ENCODE measurements at places on chromosomes 3 and 15.

GRCh38 chr3:52843108-52843865 lies 8.5 kb upstream of the MUSTN1 start:
- no peak for DNase-seq

DNA sequence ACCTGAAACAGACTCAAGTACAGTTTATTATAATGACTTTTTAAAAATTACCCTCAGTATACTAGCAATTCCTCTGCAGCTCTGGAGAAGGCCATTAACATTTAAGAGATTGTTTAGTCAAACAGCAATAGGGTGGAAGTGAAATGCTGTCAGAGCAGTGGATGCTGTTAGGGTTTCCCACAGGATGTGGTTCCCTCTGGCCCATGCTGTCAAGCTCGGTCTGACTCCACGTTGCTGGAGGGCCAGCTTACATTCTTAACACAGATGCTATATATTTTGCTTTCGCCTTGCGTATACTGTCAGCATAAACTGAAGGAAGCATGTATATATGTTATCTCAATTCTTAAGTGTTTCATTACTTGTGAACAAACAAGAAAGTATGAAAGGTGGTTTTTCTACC lies 231.1 kb upstream of the COL8A1 start:
- DNase-seq: no peak

DNA sequence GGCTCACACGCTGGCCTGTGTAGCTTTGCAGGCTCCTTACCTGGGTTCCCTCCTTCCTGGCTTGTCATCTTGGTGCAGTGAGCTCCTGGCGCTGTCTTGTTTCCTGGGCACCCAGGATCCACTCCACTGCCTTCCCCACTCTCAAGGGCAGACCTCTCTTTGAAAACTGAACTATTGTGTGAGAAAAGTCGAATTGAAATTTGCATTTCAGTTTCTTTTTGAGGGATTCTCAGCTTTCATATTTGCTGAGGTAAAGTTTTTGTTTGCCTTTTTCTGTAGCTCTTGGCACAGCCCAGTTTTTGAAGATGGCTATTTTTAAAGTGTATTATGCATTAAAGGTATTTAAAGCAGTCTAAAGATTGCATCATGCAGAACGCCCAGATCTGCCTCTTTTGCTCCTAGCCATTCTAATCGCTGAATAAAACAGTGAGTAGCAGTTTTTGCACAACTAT lies 70.1 kb downstream of the CCK start:
- no peak for DNase-seq

- DNase-seq: no peak
Observed at GRCh38 chr3:195441051-195441450, 1.8 kb downstream of the ACAP2 start.

DNA sequence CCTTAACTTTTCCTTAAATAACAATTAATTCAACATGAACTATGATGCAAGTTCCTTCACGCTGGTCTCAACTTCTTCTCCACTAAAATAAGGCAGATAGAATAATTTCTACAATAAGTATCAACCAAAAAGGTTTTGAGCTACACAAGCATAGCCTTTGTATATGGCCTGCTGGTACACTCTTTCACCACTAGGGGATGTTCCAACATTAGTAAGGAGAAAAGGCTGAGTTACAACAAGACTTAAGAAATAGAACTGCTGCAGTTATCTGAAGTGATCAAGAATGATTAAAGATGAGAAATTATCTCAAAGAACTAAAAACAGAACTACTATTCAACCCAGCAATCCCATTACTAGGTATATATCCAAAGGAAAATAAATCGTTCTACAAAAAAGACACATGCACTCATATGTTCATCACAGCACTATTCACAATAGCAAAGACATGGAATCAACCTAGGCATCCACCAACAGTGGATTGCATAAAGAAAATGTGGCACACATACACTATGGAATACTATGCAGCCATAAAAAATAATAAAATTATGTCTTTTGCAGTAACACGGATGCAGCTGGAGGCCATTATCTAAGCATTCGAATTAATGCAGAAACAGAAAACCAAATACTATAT lies 14.4 kb downstream of the ATP13A3 start:
- peak; percentile 56 for DNase-seq

GRCh38 chr3:40379674-40380306 lies 7.2 kb upstream of the ENTPD3 start:
- no peak for DNase-seq

GRCh38 chr3:45152307-45152706 lies 6.1 kb upstream of the CDCP1 start:
- no peak for DNase-seq

DNA sequence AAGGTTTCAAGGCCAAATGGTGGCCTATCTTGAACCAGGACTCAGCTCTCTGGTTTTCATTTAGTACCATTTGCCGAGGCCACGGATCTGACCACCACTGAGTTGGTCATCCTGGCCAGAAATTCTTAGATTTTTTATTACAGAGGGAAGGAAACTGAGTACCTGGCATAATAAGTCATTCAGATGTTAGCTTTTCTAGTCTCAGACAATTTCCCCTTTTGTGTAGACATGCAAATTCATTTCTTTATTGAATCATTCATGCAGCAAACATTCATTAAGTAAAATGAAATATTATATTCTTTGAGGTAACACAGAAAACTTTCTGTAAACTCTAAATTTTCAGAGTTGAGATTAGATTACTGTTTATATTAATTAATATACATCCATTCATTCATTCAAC lies 223.7 kb downstream of the PDCD6IP start:
- DNase-seq: no peak

GRCh38 chr3:55718074-55718473 lies 231.0 kb upstream of the WNT5A start:
- no peak for DNase-seq

- peak; percentile 10 for DNase-seq
Observed at GRCh38 chr15:73127302-73127936, 75.2 kb downstream of the NEO1 start.

GRCh38 chr15:47742742-47743141 lies 25.4 kb downstream of the SEMA6D start:
- DNase-seq: no peak

DNA sequence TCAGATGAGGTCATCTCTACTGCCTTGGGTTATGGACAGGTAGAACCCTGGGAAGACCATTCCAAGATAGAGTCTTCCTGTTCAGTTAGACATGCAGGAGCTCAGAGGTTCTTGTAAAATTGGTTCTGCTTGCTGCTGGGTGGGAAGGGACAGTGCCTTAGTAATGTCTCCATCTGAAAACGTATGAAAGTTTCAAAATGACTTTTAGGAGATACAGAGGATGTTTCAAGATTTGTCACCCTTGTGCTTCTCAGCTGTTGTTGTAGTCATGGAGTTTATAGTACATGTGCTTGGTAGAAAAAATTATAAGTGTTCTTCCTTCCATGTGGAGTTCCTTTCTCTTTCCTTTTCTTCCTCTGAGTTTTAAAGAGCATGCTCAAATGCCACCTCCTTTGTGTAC lies 885.2 kb upstream of the CFAP20DC start:
- no peak for DNase-seq

DNA sequence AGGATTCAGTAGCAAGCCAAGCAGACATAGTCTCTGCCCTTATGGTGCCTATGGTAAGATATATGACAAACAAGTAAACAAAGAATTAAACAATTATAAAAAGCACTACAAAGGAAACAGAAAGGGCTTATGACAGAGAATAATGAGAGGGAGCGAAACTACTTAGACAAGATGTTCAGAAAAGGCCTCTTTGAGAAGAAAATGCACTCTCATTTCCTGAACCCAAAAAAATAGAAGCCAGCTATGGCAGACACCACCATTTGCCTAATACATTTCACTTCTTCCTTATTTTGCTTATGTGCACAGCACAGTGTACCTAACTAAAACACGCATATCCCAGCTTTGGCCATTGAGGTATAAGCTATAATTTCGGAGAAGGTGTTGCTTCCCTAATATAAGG lies 465.5 kb upstream of the PPP2R3A start:
- DNase-seq: no peak

DNA sequence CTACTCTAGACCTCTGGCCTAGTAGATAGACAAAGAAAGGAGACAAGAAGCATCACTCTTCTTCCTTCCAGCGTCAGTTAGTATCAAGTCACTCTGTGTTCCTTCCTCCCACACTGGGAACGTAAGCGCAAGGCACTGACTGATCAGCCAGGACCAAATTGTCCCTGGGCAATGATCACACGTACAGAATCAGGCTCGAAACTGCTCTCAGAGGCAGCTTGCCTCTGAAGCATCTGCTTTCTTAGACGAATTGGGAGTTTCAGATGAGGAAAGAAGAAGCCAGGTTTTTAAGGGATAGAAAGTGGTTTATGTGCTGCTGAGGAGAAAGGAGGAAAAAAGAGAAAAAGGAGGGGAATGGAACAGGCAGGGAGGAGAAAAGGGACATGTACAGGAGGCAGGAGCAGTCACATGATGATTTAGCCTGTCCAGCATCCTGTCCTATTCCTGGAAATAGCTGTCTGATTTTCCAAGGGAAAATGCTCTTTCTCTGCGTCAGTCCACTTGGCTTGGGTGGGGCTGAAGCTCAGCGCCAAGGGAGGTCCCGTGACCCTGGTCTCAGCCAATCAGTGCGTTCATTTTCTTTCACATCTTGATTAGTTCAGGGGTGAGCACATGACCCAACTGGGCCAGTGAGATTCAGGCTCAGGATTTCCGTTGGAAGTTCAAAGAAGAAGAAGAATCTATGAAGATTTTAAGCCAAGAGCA lies 102.0 kb upstream of the PRICKLE2 start:
- no peak for DNase-seq

- no peak for DNase-seq
Observed at GRCh38 chr3:178522200-178523052, 13.8 kb upstream of the KCNMB2 start.

DNA sequence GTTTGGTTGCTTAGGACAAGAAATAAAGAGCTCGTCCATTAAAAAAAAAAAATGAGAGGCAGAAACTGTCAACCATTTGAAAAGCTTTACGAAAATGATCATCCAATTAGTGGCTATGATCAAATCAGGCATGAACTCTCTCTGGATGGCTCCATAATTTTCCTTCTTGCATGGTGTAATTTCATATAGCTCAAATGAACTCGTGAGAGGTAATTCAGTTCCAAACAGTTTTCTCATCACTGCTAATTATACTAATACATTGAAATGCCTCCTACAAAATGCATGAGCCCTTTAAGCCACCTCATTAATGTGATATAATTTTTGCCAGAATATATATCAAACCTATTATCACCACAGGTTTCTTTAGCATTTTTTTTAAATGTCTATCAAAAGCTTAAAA lies 239.5 kb upstream of the MEIS2 start:
- DNase-seq: no peak

- peak; percentile 52 for DNase-seq
Observed at GRCh38 chr15:40906991-40907802, 12.9 kb downstream of the VPS18 start.

GRCh38 chr3:38171622-38172021 lies 6.3 kb downstream of the OXSR1 start:
- no peak for DNase-seq

DNA sequence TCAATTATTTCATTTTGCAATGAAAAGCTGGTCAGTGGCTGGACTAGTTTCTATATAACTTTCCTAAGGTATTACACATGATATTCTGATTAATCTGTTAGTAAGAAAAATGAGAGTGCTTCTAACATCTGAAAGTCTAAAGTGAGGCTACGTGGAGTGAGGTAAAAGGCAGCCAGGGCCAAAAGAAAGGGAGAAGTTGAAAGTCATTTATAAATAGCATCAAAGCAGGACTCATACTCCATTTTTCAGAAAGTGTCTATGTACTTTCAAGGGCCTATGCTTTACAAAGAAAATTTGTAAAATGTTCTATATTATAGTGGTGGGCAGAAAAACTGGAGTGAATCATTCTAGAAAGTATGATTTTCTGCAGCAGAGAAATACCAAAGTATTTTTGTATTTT lies 80.0 kb downstream of the CSNK1G1 start:
- DNase-seq: no peak

DNA sequence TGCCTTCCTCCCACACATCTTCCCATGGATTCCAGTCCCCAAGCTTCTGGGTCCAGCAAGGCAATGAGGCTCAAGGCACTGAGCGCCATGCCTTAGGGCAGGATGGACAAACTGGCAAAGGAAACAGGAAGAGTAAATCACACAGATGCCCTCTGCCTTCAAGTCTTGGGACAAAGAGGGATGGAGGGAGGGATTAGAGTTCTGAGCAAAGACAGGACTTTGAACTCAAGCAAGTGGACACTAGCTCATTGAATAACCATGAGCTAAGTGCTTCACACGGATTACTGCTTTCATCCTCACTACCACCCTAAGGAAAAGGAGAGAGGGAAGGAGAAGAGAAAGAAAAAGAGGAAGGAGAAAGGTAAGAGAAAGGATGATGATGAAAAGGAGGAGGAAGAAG lies 7.6 kb upstream of the THBS1 start:
- no peak for DNase-seq

GRCh38 chr3:188687389-188687788 lies 484.4 kb upstream of the TPRG1 start:
- no peak for DNase-seq

GRCh38 chr3:177934001-177934891 lies 602.0 kb upstream of the KCNMB2 start:
- no peak for DNase-seq

DNA sequence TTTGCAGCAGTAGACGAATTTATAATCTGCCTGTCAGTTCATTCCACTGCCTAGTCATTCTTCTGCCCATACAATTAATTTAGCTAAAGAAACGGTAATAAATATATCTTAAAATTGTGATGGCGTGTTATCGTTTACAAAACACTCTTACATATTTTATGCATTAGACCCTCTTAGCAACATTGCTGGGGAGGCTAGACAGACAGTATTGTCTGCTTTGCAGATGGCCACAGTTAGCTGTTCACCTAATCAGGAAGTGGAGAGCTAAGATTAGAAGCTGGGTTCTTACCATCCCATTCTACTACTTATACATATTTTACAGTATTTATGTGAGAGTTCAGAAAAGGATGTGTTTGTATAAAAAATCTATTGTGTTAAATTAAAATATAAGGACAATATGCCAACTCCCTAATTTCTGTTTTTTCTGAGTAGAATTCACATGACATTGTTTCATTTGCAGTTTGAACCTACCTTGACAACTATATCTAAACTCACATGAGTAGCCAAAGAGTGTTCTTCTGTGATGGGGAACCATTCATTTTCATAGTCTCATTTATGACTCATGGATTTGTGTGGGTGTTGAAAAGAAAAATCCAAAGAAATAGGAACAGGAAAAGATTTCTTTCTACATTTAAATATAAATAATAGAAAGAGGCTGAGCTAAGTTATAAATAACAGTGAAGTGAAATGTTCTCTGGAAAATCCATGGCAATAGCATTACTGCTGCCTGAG lies 41.7 kb upstream of the C3orf80 start:
- no peak for DNase-seq

DNA sequence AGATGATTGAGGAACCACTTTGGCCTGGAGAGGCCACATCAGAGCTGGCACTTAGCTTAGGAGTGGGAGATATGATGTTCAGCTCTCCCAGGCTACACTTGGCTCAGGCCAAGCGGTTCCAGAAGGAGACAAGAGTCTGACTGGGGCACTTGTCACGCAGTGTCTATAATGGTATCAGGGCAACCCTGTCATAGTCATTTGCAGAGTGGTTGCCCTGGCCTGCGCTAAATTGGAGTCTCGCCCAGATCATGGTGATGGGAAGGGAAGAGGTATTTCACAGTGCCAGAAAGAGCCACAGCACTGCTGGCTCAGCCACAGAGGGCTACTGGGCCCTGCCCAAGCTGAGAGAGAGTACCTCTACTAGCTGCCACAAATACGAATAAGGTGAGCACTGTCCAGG lies 186.9 kb upstream of the CRBN start:
- DNase-seq: no peak

GRCh38 chr3:51860703-51861665 lies at the start of gene IQCF2:
IQCF2 (plus strand) TSS chr3:51861615; CDS start chr3:51861667, 52 bp downstream.
- no peak for DNase-seq

- no peak for DNase-seq
Observed at GRCh38 chr15:39538936-39539335, 41.9 kb upstream of the THBS1 start.
